ENCODE measurements at places on chromosomes 6 and 20.

DNA sequence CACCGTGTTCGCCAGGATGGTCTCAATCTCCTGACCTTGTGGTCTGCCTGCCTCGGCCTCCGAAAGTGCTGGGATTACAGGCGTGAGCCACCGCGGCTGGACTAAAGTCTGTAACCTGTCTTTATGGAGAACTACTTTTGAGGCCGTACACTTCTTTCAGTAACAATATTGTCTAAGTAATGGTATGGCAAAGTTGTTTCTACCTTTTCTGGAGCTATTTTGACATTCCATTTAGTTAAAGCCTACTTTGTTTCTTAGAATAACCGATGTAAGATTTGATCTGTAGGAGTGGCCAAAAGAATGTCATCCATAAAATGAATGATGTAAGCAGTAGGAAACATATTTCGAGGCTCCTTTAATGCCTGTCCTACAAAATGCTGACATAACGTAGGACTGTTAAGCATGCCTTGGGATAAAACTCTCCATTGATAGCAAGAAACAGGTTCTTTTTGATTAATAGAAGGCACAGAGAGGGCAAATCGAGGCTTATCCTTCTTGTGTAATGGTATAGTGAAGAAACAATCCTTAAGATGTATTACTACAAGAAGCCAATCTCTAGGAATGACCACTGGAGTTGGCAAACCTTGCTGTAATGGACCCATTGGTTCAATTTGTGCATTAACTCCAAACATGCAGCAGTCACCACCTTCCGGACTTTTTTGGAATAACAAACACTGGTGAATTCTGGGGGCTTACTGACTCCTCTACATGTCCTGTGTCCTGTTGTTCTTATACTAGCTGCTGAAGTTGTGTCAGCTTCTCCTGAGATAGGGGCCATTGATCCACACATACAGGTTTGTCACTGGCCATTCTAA, 35.9 kb downstream of the HLA-DRA start:
- DNase-seq: no peak

GRCh38 chr6:155142168-155143028, 121.4 kb upstream of the CLDN20 start:
- DNase-seq: no peak

DNA sequence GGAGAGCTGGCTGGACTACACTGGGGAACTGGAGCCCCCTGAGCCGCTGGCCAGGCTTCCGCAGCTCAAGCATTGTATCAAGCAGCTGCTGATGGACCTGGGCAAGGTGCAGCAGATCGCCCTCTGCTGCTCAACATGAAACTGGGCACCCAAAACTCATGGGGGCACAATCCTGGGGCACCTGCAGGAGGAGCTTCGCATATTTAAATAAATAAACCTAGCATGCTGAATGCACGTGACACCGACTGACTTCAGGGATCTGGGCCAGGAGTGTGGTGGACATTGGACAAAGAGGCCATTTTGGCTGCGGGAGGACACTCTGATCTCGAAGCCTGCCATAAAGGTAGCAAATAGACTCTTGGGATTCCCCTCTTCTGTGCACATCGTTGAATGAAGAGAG, 6.8 kb downstream of the SCAND1 start:
- DNase-seq: no peak

- DNase-seq: no peak
Measured at GRCh38 chr6:42841844-42842584, 37.4 kb upstream of the RPL7L1 start.

- DNase-seq: no peak
Measured at GRCh38 chr6:130848945-130849344, 21.7 kb downstream of the SMLR1 start.

- no peak for DNase-seq
Measured at GRCh38 chr6:3194535-3195419, 32.7 kb downstream of the TUBB2B start.

- DNase-seq: no peak
Measured at GRCh38 chr6:54624779-54625178, 221.8 kb upstream of the FAM83B start.

DNA sequence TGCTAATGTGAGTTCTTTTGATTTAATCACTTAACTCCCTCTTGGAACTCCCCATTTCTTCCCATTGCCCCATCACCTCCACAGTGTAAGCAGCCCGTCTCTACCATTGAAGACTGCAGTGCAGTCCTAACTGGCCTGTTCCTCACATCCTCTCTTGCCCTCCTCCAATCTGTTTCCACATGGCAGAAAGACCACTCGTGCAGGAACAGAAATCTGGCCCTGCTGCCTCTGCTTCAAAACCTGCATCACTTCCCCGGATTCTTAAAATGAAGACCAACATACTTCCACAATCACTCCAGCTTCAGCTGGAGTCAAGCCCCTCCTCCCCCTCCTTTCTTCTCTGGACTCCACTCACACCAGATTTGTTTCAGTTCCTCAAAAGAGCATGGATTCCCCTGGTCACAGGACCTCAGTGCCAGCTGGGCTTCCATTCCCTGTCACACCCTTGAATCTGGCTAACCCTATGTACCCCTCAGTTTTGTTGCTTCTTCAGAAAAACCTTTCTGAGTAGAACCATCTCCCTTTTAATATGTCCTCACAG, 802.3 kb downstream of the MAFB start:
- no peak for DNase-seq

GRCh38 chr20:1489764-1490436, 1.3 kb downstream of the SIRPB2 start:
- DNase-seq: no peak

- DNase-seq: no peak
Measured at GRCh38 chr6:69894578-69895347, 28.4 kb downstream of the COL19A1 start.

GRCh38 chr6:145051661-145052060, 683.7 kb downstream of the EPM2A start:
- DNase-seq: no peak

Measured in CMK (cell line).